ENCODE measurements at places on chromosomes 6 and 20. TPM values are rescaled to one million over a fixed set of nuclear protein-coding genes. Genes with fewer than 3 reads are reported as not detected.
A peak's percentile ranks its signal among the peaks of the same experiment; 100 is the strongest.

GRCh38 chr20:6590891-6591637, 176.4 kb upstream of the BMP2 start:
- DNase-seq: peak; percentile 88

- no peak for DNase-seq
Observed at GRCh38 chr20:61881416-61881815, 184.3 kb downstream of the TAF4 start.

DNA sequence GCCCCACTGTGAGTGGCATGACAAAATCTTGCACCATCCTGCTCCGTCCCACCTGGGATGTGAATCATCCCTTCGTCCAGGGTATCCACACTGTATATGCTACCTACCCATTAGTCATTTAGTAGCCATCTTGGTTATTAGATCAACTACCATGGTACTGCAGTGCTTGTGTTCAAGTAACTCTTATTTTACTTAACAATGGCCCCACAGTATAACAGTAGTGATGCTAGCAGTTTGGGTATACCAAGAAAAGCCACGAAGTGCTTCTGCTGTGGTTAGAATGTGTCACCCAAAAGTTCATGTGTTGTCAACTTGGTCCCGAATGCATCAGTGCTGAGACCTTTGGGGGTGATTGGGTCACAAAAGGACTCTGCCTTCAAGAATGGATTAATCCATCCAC, 11.7 kb downstream of the OSER1 start:
- no peak for DNase-seq

DNA sequence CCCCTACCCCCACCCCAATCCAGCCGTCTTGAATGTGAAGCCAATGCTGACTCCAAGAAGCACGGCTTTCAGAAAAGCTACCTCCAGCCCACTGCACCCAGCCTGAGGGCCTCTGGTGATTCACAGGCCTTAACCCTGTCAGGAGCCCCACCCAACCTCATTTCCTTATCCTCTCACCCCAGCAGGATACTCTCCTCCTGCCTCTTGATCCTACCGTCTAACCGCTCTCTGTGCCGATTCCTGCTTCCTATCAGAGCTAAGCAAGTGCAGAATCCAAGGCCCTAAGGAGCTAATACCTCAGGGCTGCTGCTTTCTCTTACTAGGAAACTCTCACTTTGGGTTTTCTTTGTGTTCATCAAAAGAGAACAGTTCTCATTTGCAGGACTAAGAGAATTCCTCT, 47.2 kb downstream of the TRERF1 start:
- DNase-seq: peak; percentile 52

GRCh38 chr6:388202-388903, 3.2 kb upstream of the IRF4 start:
- no peak for DNase-seq

The SLC32A1 gene
- not detected for total RNA-seq

The OR2H2 gene
- not detected for total RNA-seq

Measured in H4 (cell line).